Central memory CD4-positive, alpha-beta T cell (primary cell): ENCODE measurements at places on chromosomes 3 and 15.

DNA sequence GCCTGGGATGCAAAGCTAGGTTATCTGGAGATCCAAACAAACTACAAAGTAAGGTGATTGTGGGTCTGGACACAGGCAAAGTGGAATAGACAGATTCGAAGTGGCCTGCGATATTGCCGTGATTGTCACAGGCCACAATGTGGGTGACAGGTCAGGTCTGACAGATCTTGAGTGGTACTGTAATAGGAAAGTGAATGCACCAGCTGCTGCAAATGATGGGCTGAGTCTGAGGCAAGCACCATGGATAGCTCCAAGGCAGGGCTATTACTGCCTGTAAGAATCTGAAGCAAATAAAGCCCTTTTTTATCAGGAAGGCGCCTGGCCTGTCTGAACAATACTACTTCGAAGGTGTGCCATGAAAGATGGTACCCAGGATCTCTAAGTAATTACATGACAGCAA, 10.0 kb downstream of the ARMC8 start:
- DNase-seq: no peak

DNA sequence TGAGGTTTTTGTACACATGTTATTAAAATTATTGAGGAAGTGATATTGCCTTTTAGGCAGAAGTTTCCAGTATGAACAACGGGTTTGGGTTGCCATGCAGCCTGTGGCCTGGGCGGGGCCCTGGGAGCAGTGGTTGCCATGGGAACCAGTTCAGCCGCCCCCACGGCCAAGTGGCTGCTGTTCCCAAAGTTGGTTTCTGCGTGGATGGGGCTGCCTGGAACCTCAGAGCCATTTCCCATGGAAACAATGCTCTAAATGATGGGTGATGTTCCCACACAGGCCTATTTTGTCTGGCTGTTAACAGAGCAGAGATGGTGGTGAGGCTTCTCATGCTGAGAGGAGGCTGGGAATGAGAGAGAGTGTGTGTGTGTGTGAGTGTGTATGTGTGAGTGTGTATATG, 19.5 kb downstream of the MRAS start:
- no peak for DNase-seq

DNA sequence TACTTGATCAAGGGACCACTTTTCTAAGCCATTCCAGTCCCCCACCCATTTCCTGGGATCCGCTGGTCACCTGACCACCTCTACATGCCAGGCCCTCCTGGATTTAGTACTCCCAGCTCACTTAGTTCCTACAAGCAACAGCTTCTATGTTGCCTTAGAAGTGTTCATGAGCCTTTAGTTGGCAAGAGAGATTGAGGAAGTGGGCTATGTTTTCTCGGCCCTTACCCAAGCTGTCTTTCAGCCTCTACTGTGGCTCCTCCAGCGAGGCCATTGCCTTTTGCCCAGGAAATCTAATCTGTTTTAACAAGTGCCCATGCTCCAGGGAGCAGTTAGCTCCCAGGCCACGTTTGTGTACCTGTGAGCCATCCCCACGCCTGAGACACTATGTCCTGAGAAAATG, 4.5 kb upstream of the PRKAR2A start:
- no peak for DNase-seq

- DNase-seq: no peak
These were observed 4.5 kb upstream of the LSG1 start for GRCh38 chr3:194676471-194676870.

DNA sequence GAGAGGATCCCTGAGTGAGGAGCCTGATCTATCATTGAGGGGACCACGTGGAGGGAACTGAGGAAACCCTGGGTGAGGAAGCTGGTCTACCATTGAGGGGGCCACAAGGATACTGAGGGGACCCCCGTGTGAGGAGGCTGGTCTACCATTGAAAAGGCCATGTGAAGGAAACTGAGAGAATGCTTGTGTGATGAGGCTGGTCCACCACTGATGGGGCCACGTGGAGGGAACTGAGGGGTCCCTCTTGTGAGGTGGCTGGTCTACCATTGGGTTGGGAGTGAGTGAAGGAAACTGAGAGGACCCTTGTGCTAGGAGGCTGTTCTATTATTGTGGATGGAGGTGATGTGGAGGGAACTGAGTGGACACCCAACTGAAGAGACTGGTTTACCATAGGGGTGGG, 161.3 kb downstream of the FBLN2 start:
- DNase-seq: no peak

- no peak for DNase-seq
These were observed 60.9 kb downstream of the SCN10A start for GRCh38 chr3:38755130-38755529.

GRCh38 chr15:76234337-76234889, 76.9 kb downstream of the ETFA start:
- no peak for DNase-seq

DNA sequence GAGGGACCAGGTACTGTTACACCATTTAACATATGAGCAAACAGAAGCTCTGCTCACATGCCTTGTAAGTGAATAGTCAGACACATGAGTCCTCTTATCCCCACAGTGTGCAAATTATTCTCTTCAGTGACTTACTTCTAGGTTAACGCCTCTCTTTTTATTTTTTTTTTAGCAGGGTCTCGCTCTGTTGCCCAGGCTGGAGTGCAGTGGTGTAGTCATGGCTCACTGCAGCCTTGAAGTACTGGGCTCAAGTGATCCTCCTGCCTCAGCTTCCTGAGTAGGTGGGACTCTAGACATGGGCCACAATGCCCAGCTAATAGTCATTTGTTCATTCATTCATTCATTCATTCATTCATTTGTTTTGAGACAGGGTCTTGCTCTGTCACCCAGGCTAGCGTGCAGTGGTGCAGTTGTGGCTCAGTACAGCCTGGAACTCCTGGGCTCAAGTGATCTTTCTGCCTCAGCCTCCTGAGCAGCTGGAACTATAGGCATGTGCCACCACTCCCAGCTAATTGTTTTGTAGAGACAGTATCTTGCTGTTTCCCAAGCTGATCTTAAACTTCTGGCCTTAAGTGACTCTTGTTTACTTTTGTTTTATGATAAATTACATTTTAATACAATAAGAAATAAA, 94.7 kb downstream of the LRRC28 start:
- DNase-seq: no peak

GRCh38 chr15:39621210-39621609, 40.3 kb downstream of the THBS1 start:
- DNase-seq: no peak

GRCh38 chr3:100754563-100755334, 45.5 kb downstream of the TFG start:
- no peak for DNase-seq

- no peak for DNase-seq
These were observed 637.2 kb downstream of the NTRK3 start for GRCh38 chr15:87619161-87619960.

GRCh38 chr3:134020135-134020680, 9.5 kb downstream of the SLCO2A1 start:
- no peak for DNase-seq

- no peak for DNase-seq
These were observed 418.9 kb upstream of the TPRG1 start for GRCh38 chr3:188752850-188753249.

GRCh38 chr3:93910097-93910496, 63.6 kb downstream of the PROS1 start:
- no peak for DNase-seq

DNA sequence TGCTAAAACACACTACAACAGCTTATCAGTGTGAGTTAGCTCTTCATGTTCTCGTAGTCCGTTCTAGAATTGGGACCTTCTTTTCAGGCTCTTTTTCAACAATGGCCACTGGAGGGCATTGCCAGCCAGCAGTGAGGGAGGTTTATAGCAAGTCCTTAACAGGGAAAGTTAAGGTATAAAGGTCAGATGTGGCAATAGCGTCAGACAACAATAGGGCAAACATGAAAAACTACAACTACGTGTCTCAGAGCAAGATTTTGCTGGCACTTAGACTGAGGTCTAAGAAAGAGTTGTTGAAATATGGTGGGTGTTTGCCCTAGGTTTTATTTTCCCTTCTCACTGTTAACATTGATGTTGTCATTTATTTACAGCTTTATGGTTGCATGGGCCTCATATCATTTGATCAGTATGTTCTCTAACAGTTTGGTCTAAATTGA, 161.4 kb downstream of the GMNC start:
- no peak for DNase-seq

- peak; percentile 67 for DNase-seq
These were observed 16.3 kb upstream of the JMJD7 start for GRCh38 chr15:41811432-41812195.

GRCh38 chr3:115550285-115550761, 73.0 kb upstream of the GAP43 start:
- no peak for DNase-seq

DNA sequence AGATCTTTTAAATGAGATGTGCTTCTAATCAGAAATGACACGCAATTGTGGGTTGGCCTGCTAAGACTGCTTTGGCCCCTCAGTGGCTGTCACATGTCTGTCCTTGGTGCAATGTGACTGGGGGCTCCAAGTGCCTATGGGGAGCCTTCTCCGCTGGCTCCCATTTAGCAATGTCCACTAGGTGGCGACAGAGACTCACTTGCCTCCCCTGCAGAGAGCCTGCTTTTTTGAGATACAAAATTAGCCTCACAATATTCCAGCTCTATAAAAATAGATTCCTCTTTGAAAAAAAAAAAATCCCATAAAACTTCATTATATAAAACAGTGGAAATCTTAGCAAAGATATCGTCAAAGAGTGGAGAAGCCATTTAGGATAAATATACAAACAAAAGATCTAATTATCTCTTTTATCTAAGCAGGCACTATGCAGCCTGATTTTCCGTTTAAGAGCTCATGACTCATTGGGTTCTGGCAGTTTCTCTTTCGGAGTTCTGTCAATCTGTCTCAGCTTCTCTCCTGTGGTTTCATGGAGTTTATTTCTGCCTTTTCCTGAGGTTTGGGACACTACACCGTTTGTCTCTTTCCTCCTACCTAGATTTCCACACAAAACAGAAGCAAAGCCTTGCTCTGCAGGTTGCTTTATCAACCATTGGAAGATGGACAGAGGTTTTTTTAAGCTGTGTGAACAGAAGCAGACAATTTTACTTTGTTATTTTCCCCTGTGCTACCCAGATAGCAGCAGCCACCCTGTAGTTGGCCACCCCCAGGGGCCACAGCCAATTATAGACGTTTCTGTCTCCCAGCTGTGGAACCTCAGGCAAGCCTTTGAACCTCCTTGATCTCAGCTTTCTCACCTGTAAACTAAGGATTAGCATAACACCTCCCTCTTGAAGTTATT, 68.4 kb upstream of the TNFAIP8L3 start:
- DNase-seq: peak; percentile 15

- DNase-seq: peak; percentile 35
These were observed 2.6 kb downstream of the ARID3B start for GRCh38 chr15:74543583-74543982.

DNA sequence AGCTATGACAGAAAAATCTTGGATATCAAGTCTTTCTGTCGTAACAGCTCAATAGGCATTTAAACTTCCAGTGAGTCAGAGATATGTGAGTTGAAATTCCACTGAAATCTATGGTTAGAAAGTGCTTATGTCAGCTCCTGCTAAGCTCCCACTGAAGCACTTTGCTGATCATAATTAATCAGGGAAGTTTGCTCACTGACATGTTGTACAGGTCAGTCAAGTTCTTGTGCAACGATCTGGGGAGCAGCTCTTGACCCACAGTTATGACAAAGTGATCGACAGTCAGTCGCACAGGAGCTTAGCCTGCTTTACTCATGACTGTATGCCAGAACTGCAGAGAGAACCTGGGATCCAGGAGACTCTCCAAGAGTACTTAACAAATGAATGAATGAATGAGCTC, 453.5 kb downstream of the SOX2 start:
- no peak for DNase-seq

DNA sequence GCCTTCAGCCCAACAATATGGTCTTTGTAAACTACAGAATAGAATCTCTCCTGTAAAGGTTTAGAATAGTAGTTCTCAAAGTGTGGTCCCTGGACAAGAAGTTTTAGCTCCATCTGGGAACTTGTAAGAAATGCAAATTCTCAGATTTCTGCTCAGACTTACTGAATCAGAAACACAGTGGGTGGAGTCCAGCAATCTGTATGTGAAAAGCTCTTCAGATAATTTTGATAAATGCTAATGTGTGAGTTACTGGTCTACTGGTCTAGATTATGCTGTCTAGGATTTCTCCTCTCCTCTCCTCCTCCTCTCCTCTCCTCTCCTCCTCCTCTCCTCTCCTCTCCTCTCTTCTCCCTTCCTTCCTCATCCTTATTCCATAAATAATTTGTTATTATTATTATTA, 57.5 kb downstream of the RBMS3 start:
- DNase-seq: no peak

- no peak for DNase-seq
These were observed 292.7 kb downstream of the EDEM1 start for GRCh38 chr3:5480190-5480589.

DNA sequence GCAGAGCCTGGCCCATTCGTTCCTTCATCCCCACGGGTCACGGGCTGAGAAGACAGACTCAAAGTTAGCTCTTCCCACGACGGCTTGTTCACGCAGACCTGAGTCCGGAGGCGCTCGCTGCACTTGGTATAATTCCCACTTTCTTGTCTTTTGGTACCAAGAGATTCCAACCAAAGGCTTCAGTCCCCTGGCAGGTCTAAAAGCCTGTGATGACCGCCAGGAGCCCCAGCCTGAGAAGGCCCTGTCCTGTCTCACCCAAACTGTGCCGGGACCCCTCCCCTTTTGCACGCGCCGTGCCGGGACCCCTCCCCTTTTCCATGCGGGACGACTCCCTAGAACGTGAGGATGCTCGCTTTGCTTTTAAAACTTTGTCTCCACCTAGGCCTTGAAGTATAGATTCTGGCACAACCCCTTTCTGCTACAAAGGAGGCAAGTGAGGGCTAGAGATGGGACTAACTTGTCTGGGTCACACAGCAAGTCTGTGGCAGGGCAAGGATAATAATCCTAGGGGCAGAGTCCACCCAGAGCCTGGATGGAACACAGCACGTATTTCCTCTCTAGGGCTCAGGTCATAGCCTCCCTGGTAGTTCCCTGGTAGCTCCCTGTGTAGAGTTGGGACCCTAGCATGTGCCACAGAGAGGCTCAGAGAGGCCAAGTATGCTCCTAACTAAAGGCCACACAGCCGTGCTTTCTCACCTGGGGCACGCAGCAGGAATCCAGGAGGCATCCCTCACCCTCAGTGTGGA, 211.3 kb downstream of the XXYLT1 start:
- DNase-seq: no peak

- DNase-seq: no peak
These were observed 256.4 kb upstream of the MCTP2 start for GRCh38 chr15:93974804-93975481.

DNA sequence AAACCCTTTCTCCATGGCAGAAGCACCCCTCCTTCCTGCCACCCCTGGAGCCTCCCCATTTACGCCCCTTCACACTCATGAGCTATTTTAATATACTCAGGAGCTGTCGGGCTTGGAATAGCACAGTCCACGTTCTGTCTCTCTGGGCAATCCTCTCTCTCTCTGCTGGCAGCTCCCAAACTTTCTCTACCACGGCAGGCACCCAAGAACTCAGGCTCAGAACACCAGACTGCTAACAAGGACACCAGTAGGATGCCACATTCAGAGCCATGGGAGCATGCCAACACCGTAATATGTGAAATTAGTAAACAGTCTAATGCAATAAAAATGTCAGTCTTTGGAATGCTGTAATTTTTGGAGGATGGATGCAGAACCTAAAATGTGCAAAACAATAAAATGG, 19.3 kb downstream of the TNFAIP8L3 start:
- no peak for DNase-seq
